Stimulated activated CD8-positive, alpha-beta memory T cell treated with anti-CD3 and anti-CD28 coated beads, Interleukin-12 subunit alpha, Interleukin-12 subunit beta, amount 100 ng/mL, for 4 hours (primary cell): ENCODE measurements at places on chromosomes 4 and X.

GRCh38 chr4:156751486-156751885, 220.1 kb downstream of the PDGFC start:
- DNase-seq = no peak

GRCh38 chr4:22389240-22389870, 126.5 kb downstream of the ADGRA3 start:
- DNase-seq = no peak

GRCh38 chrX:39857780-39858179, 240.0 kb downstream of the BCOR start:
- peak; percentile 13 for DNase-seq

DNA sequence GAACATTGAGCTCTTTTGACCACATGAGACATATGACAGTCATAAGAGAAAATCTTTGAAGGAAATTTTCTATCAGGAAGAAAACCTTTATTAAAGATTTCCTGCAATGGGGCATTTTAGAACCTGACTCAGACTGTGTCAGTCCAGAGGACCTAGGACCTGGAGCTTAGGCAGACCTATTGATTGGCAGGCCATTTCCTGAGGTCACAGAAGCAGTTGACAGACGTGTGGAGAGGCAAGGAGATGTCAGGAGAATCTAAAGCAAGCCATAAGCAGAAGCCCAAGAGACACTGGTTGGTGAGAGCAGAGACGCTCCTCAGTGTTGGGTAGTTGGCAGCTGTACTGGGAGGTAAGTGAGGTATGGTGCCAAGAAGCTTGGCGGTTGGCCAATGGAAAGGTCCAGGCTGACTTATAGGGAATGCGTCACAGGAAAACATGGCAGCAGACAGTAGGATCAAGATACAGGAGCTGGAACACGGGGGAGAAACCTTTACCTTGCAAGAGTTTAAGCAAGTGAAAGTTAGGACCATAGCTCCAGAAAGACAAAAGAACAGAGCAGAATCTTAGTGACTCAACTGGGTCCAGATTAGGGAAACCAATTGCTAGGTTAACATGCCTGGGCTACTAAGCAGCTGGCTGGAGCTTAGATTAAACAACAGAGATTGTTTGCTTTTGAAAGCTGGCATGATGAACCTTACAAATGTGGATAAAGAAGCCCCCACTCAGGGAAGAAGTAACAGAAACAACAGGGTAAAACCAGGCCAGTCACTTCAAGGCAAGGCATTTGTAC, 18.6 kb downstream of the PALLD start:
- DNase-seq = no peak

GRCh38 chr4:184420402-184420801, 53.9 kb downstream of the IRF2 start:
- DNase-seq = no peak

GRCh38 chrX:129779747-129780146, at the start of gene SASH3:
Gene SASH3, plus strand, starts transcription at chrX:129779949. Its CDS starts 149 bp downstream, at chrX:129780098.
- DNase-seq = no peak

GRCh38 chrX:26442340-26442739, 226.4 kb downstream of the MAGEB5 start:
- DNase-seq = no peak

GRCh38 chr4:112284662-112285411, 867 bp downstream of the TIFA start:
- DNase-seq = no peak

DNA sequence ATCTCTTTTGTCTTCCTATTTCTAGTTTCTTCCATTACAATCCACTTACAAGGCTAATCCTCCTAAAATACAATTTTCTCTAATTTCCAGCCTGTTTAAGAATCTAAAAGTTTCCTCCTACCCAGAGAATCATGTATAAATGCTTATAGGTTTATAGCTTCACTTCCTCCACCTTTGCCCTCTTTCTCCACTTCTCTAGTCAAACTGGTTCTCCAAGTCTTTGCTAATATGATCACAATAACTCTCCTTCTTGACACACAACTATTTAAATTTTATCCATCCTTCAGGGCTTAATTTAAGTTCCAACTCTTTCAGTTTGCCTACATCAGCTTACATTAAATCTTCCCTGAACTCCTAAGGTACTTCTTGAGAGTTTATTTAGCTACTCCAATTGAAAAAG, 69.2 kb downstream of the RPS6KA6 start:
- DNase-seq = no peak

- no peak for DNase-seq
These were observed 67.9 kb downstream of the NHS start for GRCh38 chrX:17442898-17443297.

- peak; percentile 31 for DNase-seq
These were observed 26.8 kb downstream of the PRPS1 start for GRCh38 chrX:107654872-107655761.

GRCh38 chr4:183960046-183960420, 54.9 kb downstream of the STOX2 start:
- DNase-seq = no peak

DNA sequence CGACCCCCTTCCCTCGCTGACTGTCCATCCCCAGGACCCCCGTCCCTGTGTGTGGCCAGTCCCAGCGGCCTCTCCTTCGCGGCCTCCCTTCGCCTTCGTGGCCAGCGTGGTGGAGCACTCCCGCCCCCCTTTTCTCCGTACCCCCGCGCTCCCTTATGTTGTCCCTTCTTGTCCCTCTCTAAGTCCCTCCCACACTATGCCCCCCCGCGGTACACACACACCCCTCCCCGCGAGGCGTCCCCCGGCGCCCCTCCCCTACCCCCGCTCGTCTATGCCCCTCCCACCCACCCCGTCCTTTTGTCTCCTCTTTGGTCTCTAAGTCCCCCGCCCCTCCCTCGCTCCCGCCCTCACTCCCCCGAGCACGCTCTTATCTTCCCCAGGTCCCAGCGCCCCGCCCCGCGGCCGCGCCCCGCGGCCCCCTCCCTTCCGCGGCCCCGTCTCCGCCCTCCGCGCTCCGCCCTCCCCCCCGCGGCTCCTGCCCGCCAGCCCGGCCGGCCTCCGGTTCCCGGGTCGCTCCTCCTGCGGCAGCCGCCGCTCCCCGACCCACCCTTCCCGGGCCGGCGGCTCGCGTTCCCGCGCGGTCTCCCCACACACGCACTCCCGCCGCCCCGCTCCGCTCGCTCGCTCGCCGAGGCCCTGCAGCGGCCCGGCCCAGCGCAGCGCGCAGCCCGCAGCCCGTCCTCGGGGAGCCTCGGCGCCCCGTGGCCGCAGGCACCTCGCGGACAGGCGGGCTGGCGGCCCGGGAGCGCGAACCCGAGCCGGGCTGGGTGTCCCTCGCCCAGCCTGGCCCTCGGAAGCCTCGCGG, 26.3 kb downstream of the UTP14A start:
- DNase-seq = peak; percentile 67

DNA sequence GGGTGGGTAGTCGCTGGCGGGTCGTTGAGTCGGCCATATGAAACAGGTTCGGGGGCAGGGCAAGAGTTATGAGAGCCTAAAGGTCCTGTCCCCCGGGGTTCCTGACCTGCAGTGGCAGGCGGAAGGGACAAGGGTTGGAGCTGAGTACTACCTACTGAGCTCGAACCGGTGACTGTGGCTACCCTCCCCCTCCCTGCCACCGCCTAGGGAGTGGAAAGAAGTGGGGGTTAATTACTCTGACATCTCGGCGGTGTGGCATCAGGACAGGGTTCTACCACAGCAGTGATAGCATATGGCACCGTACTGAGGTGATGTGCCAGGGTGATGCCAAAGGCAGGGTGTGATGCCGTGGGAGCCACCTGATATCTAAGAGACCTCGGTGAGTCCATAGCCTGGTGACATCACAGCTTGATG, 307 bp downstream of the ATG4A start:
- DNase-seq = no peak

DNA sequence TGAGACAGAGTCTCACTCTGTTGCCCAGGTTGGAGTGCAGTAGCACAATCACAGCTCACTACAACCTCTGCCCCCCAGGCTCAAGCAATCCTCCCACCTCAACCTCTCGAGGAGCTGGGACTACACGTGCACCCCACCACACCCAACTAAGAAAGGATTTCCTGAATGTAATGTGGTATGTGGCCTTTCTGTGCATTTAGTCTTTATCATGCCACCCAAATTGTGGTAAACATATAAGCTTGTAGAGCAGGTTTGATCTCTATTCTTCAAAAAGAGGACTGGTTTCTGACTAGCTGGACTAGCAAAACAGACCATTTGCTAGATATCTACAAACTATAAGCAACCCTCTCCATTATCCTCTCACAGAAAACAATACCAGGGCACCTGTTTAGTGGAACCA, 33.6 kb downstream of the ELOVL6 start:
- DNase-seq = no peak

GRCh38 chr4:152359208-152360044, 176.5 kb downstream of the FBXW7 start:
- no peak for DNase-seq

GRCh38 chr4:19262467-19262866, 989.2 kb upstream of the SLIT2 start:
- no peak for DNase-seq

GRCh38 chrX:124441971-124442590, 95.7 kb downstream of the SH2D1A start:
- DNase-seq = no peak

- DNase-seq = no peak
These were observed 139.4 kb downstream of the GLRA3 start for GRCh38 chr4:174689618-174690017.

- no peak for DNase-seq
These were observed 18.9 kb downstream of the CFAP99 start for GRCh38 chr4:2437475-2438215.

GRCh38 chr4:21901831-21902230, 46.7 kb downstream of the KCNIP4 start:
- DNase-seq = no peak

DNA sequence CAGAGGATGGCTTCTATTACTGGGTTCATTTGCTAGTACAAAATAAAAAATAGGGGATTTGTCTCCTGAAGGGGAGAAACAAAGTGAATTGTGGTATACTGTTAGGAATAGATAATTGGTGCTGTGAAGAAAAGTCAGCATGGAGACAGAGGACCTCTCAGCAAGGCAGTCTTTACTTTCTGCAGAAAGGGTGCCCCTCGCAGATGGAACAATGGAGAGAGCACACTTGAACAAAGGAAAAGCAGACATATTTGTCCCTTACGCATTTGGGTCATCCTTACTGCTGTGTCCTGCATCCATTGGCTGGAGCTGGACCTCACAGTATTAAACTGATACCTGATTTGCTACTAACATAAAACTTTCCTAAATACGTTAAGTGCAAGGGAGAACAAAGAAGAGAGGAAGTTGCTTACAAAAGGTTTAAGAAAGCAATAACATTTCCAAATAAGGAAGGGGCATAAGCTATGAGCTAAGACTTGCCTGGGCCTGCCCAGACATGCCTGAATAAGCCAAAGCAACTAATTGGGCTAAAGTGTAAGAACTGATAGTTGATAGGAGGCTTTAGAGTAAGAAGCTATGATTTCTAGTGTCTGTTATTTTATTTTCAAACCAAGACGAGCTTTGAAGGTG, 83.8 kb downstream of the CCKAR start:
- no peak for DNase-seq

DNA sequence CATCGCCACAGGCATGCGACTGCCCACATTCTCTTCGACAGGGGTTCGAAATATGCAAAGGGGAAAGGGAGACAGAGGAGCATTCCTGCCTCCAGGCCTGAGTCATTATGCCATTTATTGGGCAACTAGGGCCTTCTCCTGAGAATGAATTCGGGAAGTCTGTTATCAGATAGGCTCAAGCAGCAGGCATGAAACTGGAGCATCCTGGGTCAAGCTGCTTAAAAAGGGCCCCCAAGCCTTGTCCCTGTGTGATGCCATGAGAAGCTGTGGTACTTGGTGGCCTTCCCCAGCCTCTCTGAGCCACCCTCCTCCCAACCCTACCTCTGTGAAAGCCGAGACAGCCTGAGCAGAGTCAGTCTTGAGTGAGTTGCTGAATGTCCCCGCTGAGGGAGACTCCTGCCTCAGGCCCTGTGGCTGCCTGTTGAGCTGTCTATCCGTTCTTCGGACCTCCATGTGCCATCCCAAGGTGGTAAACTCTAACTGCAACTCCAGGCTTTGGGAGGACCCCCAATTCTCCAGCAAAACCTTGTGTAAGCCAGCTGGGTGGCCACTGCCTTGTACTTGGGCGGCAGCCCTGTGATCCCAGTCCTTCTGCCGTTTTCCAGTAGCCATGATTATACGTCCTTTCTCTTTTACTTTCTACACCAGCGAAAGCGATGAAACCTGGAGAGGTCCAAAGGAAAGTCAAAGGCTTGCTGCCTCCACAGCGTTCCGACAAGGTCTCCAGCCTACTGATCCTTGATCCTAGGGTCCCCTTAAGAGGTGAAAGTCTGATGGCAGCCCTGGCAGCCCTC, 37.7 kb downstream of the NBDY start:
- no peak for DNase-seq

GRCh38 chr4:156961196-156962057, 10.2 kb downstream of the PDGFC start:
- DNase-seq = no peak

- DNase-seq = no peak
These were observed 815.1 kb upstream of the POU3F4 start for GRCh38 chrX:82692991-82693390.

- DNase-seq = no peak
These were observed 44.5 kb downstream of the TRIM2 start for GRCh38 chr4:153248641-153249198.

GRCh38 chrX:104310090-104310489, 55.4 kb upstream of the ESX1 start:
- DNase-seq = no peak

DNA sequence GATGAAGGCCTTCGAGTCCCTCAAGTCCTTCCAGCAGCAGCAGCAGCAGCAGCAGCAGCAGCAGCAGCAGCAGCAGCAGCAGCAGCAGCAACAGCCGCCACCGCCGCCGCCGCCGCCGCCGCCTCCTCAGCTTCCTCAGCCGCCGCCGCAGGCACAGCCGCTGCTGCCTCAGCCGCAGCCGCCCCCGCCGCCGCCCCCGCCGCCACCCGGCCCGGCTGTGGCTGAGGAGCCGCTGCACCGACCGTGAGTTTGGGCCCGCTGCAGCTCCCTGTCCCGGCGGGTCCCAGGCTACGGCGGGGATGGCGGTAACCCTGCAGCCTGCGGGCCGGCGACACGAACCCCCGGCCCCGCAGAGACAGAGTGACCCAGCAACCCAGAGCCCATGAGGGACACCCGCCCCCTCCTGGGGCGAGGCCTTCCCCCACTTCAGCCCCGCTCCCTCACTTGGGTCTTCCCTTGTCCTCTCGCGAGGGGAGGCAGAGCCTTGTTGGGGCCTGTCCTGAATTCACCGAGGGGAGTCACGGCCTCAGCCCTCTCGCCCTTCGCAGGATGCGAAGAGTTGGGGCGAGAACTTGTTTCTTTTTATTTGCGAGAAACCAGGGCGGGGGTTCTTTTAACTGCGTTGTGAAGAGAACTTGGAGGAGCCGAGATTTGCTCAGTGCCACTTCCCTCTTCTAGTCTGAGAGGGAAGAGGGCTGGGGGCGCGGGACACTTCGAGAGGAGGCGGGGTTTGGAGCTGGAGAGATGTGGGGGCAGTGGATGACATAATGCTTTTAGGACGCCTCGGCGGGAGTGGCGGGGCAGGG, 568 bp downstream of the HTT start:
- DNase-seq = peak; percentile 13
